ENCODE measurements at places on chromosomes 2 and 18.

DNA sequence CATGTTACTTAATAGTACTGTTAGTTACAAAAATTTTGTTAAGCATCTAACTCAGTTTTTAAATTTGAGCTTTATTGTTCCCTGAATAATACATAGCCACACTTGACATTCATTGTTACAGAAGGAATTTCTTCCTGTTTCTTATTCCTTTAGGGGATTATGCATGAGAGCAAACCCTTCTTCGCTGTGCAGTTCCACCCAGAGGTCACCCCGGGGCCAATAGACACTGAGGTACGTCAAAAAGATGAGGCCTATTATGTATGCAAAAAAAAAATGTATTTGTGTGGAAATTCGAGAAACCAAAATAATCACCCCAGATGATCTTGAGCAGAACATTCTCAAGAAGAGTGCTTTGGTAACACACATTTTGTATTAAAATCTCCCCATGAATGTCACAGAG lies 36.3 kb downstream of the CPS1 start:
- DNase-seq = no peak

DNA sequence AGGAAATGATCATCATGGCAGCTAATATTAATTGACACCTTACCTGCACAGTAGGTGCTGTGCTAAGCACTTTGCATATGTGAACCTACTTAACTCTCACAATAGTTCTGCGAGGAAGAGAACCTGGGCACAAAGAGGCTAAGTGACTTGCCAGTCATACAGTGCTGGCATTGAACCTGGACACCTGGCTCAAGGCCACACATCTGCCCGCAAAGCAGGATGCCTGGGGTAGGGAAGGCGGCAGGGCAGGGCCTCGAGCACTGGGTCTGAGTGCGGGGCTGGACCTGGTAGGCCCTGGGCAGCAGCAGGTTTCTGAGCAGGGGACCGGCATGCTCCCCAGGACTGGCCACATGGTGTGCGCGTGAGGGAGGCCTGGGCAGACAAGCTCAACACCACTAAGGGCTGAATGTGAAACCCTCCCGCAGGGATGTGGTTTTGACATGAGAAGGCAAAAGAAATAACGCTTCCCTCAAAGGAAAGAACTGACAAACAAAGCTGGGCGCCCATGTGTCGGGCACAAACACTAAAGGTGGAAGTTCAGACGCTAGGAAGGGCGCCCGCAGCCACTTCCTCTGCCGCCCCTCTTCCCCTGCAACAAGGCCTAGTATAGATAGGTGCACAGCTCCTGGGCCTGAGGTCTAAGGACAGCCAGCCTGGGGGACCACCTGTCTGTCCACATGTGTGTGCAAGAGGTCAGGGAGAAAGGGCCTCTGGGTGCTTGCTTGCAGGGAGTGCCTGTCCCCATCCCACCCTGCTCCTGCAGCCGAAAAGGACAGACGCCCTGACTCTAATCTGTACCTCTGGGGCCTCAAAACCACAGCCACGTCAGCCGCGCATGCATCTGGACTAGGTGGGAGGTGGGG lies 92.5 kb downstream of the ZFP36L2 start:
- peak; percentile 42 for DNase-seq

DNA sequence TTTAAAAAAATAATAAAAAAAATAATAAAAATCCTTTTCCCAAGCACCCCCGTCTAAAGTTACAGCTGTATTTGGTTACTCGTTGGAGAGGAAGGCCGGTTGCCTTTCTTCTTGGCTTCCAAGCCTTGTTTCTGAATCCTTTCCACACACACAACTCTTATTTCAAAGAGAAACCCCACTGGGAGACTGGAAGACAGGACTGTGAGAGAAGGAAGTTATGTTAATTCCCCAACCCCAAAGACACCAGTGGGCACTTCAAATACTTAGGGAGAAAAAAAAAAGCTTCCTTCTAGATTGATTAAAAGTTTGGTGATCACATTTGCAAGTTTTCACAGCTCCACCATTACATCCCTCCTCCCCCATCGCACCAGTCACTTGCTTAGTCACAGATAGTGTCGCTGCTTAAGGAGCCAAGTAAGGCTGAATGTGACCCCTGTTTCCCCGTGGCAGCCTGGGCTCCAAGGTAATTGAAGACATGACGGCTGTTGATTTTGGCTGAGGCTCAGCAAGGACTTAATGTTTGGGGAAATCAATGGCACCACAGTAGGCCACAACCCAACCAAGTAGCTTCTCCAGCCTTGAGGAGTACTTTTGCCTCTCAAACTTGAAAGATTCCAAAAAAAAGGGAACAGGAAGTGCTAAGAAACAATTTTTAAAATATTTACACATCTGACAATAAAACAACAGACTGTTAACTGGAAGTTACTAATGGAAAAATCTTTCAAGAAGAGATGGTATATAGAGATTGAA lies 40.8 kb upstream of the FRZB start:
- no peak for DNase-seq

DNA sequence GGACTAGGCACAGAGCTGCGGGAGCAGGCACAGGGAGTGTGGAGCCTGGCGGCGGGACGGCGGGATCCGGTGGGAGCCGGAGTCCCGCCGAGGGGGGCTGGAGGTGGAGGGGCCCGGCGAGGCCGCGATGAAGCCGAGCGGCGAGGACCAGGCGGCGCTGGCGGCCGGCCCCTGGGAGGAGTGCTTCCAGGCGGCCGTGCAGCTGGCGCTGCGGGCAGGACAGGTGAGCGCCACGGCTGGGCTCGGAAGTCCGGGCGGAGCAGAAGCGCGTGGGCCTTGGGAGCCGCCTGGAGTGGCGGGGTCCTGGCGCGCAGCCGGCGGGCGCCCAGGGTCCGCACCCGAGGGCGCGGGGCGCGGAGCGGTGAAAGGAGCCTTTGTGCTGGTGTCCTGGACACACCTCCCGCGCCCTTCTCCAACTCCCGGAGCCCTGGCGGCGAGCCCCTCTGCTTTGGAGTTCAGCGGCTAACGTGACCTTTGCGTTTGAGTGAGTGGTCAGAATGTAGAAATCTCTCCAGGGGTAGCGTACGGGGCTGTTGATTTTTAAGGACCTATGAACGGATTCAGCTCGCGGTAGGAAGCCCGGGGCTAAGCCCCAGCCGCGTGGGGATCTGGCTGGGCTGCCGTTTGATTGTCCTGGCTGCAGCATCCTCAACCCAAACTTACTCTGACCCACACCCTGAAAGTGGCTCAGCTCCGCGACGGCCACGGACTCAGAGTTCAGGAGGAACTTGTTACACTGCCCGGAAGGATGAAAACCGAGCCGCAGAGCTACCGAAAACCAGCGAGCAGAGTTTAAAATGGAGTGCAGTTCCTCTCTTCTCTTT lies 448 bp downstream of the IMPA2 start:
- DNase-seq = peak; percentile 1

DNA sequence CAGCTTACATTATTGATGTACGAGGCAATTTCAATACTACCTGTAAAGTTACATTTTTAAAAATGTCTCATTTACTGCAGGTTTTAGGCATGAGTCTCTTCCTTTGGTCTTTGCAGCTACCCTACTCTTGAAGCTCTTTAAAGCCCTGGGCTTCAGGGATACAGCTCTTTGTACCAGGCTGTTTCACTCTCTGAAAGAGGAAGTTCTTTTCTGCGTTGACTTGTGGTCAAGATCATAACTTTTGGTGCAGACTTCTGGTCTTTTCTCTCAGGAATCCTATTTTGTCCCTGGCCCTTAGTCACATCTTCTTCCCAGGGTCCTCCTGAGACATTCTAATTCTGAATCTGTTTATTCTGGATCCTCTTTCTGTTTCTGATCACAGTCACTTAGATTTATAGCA lies 16.6 kb upstream of the HRH4 start:
- DNase-seq = peak; percentile 6

DNA sequence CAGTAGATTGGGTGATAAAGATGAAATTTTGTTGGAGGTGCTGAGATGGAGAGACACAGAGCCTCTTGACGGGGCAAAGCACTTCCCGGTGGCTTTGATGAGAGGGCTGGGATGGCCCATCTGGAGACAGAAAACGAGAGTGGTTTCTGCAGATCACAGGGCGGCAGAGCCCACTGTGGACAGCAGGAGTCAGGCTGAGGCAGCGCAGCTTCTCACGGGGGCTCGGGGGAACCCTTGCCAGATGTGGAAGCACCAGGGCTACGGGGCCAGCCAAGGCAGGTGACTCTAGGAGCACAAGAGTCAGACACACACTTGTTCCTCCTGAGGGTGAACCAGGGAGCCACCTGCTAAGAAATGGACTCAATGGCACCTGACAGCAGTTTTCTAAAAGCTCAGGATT lies 78.5 kb downstream of the TPO start:
- no peak for DNase-seq

GRCh38 chr2:217714287-217714751 lies 288.5 kb downstream of the TNS1 start:
- peak; percentile 92 for DNase-seq

GRCh38 chr2:138818556-138818955 lies 38.4 kb upstream of the NXPH2 start:
- no peak for DNase-seq

- DNase-seq = peak; percentile 79
These were observed at the start of gene HK2 for GRCh38 chr2:74833418-74834233. HK2 (plus strand) TSS chr2:74834127; CDS start chr2:74834581, 454 bp downstream.
